ENCODE measurements at places on chromosomes 5 and 9.

- peak; percentile 34 for DNase-seq
Measured at GRCh38 chr5:151719228-151720000, 32.7 kb upstream of the SPARC start.

GRCh38 chr5:109191153-109191558 lies 218.6 kb downstream of the PJA2 start:
- DNase-seq: peak; percentile 5

DNA sequence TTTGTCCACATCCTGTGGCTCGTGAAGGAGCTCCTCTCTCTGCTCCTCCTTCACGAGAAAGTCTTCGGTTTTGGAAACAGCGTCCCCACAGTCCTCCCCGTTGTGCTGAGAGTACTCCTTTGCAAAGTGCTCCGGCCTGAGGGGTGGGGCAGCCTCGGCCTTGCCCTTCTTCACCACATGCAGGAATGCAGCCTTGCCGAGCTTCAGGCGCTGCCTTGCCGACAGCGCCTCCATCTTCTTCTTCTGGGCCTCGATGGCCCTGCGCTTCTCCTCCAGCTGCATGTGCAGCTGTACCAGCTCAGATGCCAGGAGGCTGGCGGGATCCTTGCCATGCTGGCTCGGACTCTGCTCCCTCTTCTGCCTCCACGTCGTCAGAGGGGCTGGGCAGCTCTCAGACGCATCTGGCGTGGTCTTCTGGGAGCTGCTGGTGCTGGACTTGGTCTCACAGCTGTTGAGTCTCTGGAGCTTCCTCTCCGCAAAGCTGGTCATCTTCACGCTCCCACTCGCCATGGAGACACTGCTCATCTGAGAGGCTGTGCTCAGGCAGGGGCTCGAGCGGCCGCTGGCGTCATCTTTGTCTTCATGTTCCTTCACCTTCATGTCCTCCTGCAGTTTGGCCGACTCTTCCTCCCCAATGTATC lies 85.5 kb downstream of the CAMSAP1 start:
- no peak for DNase-seq

DNA sequence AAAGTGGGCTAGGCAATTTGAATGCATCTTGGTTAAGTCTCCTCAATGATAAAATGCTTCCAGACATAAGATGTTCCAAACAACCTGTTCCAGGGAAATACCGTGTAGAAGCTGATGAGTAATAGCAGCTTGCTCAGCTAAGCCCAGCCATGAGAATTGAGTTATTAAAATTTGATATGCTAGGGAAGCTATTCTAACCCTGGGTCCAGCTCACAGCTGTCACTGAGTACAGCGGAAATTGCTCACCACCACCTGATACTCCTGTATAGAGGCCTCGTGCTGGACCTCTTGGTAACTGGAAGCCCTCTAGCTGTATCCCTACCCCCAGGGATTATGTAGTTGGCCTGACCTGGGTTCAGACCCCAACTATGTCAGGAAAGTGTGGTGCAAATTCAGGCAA lies 521.3 kb upstream of the TRPC7 start:
- DNase-seq: no peak

- no peak for DNase-seq
Measured at GRCh38 chr9:90024409-90024808, 419.6 kb downstream of the GADD45G start.

DNA sequence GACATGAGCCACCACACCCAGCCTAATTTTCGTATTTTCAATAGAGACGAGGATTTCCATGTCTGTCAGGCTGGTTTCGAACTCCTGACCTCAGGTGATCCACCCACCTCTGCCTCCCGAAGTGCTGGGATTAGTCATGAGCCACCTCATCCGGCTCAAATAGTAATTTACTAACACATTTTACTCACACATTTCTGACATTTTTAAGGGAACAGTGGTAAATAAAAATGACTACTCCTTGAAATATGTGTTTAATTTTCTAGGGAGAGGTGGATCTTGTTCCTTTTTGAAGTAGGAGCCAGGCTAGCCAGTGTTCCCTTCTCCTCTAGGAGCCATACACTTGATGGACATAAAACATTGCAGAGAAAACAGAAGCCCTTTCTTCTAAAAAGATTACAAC lies 55.2 kb upstream of the ERBIN start:
- peak; percentile 4 for DNase-seq
